ENCODE measurements at places on chromosomes 16 and 17.

DNA sequence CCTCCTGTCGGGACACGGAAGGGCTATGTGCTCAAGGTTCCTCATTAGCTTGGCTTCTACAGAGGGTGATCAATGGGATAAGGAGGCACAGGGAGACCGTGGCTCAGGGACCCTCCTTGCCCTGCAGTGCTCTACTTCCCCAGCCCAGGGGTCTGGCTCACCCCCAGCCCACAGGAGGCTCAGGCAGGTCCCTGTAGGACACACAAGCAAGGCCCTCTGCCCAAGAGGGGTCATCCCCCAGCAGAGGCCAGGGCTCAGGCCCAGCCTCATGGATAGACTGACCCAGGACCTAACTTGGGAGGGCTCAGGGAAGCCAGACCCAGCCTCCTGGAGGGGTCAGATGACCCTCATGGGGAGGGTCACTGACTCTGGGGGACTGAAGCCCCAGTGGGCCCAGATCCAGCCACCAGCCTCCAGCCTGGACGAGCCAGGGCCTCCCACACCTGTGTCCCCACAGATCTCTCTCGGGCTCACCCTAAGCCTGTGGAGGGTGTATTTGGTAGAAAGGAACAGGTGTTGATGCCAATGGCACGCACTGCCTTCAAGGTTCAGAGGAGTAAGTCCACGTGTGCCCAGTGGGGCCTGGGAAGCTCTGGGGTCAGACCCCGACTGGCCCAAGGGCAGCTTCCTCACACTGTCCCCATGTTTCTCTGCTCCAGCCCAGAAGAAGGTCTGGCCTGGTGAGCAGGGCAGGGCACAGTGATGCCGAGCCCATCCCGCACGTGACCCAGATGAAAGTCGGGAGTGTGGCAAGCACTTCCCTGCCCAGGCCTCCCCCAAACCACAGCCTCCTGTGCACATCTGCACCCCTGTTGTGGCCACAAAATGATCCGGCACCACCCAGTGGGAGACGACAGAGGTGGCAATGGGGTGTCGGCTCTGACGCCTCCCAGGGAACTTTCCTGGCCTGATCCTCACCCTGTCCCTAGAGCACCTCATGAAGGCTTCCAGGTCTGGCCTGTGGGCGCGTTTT is 10.9 kb upstream of the KRTAP17-1 start:
- no peak for DNase-seq

DNA sequence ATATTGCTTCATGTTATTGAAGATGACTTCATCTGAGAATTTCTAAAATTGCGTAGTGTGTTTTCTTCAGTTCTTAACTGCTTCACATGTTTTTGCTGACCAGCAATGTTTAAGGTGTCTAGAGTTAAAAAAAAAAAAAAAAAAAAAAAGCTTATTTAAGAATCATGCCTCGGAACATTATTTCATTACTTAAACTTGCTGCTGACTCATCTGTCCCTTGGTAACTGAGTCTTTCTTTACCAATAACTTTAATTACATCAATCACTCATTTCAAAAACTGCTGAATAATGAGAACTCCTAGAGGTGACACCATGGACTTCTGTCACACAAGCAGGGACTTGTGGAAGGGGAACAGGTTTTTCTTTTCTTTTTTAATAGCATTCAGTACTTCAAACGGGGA is 16.2 kb downstream of the IRX5 start:
- DNase-seq: no peak

DNA sequence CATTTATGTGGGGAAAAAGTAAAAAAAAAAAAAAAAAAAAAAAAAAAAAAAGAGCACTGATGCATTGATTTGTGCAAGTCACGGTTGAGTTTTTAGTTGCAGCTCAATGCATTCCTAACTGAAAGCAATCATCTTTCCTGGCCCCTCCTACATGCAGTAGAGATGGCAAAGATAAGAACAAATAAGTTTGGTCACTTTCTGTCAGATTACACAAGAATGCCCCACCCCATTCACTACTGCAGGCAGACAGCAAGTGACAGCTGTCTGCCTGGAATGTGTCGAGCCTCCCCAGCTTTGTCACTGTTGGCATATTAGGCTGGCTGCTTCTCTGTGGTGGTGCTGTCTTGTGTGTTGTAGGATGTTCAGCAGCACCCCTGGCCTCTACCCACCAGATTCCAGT is 243.5 kb downstream of the FOXL1 start:
- DNase-seq: no peak

GRCh38 chr17:62852195-62852594 is 44.1 kb upstream of the MARCHF10 start:
- no peak for DNase-seq

GRCh38 chr16:81005610-81006161 is 999 bp downstream of the CMC2 start:
- DNase-seq: no peak

DNA sequence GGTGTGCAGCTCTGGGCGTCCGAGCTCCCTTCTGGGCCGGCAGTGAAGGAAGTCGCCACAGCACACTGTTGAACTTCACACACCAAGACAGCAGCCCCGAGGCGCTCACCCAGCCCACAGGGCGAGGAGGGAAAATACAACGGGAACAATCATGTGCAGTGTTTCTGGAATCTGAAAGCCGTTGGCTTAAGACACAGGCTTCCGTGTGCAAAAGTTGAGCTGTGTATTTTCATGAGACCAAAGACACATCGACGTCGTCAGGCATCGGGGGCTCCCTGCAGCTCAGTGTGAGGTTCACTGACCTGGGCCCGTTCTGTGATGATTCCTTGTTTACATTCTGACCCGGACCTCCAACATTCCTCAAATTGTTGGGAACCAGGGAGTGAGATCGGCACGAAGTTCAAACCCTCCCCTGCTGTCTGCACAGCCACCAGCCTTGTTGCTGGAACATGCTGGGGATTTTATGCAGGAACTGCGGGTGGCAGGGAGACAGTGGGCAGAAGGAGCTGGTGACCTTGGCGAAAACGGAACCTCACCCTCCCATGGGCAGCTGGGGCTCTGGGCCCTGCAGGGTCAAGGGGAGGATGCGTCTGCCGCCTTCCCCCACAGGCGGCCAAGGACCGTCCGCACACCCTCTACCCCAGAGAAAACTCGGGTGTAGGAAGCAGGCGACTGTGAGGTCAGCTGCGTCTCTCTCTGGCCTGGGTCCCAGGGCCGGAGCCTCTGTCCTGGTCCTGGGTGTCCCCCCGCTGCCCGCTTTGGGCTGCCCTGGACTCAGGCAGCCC is 72.2 kb downstream of the METRNL start:
- no peak for DNase-seq

- DNase-seq: no peak
These were observed 77.6 kb upstream of the HLF start for GRCh38 chr17:55186937-55187770.

- no peak for DNase-seq
These were observed 32.8 kb upstream of the ABCC12 start for GRCh38 chr16:48188449-48189102.

DNA sequence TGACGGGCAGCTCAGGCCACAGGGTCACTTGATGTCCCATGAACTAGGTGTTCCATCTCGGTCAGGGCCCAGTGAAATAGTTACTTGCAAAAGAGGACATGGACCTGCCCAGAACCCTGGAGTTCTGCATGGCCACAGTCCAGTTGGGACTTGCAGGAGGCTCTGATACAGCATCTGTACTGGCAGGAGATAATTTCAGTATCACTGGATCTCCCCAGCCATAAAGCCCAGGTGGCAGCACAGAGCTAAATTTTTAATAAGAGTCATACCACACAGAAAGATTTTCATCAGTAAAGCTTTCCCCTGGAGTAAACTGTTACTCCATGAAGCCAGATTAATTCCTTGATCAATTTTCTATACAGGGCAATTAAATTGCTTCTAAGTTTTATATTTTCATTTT is 18.0 kb upstream of the SLC16A5 start:
- no peak for DNase-seq

- DNase-seq: no peak
These were observed 15.5 kb downstream of the MMP15 start for GRCh38 chr16:58040945-58041627.

GRCh38 chr16:84840687-84841627 is 21.2 kb downstream of the CRISPLD2 start:
- no peak for DNase-seq

- DNase-seq: no peak
These were observed 5.1 kb downstream of the NBR1 start for GRCh38 chr17:43176119-43176570.

DNA sequence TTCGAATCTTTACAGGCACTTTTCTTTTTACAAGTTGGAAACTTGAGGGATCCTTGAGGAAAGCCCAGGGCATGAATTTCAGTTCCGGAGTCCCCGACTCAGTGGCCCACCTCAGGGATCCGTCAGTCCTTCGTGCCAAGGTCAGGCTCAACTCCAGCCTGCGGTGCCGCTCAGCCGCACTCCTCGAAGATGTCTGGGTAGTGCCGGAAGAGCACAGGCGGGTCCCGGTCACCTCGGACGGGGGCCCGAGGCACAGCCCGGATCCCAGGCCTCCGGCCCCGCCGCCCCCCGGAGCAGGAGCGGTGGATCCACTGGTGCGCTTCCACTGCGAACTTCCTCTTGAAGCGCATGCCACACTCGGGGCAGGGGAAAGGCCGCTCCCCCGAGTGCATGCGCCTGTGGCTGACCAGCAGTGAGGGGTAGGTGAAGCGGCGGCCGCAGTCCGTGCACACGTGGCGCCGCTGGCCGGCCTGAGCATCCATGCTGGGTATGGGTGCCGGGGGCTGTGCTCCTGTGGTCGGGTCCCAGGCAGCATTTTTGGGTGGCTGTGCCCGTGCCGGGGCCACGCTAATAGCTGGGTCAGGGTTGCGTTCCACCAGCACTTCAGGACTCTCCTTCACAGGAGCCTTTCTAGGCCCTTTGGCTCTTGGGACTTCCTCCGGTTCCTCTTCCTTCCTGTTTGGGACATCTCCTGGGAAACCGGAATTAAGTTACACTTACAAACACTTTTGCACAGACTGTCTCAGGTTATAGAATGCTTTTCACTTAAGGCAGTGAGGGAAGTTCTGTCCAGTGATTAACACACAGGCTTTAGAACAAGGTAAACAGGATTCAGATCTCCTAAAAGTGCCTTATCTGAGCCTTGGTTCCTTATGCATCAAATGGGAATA is 1.5 kb downstream of the ZNF688 start:
- no peak for DNase-seq

DNA sequence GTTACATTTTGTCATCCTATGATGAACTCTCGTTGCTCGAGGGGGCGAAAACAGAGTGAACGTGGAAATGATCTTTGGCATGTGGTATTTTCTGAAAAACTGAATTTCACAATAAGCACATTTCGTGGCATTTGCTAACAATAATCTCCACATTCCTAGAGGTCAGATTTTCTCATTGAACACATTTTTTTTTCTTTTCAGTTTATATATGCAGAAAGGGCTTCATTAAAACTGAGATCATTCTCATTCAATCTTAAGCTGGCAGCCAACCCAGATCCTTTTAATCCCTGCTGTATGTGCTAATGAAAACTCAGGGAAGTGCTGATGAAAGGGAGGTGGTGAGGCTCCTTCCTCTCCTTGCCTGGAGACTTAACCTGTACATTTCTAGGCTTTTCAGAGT is 52.6 kb downstream of the PRKCA start:
- DNase-seq: no peak

DNA sequence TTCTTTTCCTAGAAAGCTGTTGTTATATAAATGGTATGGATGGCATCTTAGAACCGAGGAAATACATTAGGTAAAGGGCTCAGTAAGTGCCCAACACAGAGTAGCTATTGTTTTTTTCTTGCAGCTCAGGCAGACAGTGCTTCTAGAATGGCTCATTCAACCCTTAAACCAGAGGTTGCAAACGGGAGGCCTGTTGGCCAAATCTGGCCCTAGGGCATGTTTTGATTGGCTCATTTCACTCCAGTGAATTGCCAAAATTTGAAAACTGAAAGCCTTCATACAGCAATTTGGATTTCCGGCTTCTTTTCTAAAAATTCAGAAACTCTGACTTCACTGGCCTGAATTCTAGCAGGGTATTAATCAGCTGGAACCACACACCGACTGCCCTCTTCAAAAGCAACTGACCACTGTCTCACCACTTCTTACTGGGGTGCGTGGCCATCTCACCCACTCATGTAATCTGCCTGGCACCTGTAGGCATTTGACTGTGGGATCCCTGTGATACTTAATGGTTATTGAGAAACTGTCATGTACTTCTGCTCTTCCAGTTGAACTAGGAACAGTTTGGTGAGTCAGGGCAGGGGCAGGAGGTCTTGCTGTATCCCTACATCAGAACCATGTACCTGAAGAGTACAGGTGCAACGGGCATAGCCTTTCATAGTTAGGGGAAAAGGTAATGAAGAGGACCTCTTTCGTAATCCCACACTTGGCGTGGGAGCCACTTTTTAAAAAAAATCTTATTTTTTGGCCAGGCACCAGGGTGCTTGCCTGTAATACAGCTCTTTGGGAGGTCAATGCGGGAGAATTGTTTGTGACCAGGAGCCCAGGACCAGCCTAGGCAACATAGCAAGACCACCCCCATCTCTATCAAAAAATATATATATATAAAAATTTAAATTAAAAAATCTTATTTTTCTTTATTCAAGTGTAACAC is 53.6 kb upstream of the SCNN1B start:
- no peak for DNase-seq

Measured in stimulated activated CD8-positive, alpha-beta memory T cell treated with anti-CD3 and anti-CD28 coated beads, Interleukin-4, amount 100 ng/mL, for 4 hours (primary cell).